ENCODE measurements at places on chromosomes 12 and 14.

DNA sequence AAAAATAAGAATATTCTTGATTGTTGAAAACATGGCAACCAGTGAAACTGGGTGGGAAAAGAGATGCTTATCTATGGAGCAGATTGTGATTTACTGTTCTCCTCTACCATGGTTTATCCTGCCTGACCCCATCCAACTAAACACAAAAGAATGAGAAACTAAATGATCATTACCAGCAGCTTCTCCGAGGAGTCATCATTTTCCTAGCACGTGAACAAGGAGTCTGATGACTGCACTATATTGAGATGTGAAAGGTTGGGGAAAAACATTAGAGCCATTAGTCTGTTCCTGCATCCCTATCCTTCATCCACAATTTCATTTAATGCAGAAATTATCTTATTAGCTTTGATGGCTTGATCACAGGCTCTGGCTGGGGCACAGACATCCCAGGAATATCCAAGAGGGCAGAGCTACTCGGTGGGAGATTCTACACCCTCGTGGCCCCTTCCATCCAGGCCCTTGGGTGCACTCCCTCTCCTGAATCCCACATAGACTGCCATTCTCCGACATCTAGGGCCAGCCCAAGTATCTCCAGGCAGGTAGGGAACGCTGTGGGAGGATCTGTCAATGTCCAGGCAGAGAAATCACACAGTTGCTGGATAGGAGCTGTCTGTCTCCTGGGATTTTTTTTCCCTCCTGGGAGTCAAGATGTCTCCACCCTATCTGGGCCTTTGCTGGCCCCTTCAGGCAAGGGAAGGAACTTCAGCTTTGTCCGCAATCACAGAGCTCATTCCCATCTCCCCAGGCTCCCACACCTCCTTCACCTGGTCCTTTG lies 43.3 kb upstream of the DHRS4 start:
- DNase-seq, result no peak

DNA sequence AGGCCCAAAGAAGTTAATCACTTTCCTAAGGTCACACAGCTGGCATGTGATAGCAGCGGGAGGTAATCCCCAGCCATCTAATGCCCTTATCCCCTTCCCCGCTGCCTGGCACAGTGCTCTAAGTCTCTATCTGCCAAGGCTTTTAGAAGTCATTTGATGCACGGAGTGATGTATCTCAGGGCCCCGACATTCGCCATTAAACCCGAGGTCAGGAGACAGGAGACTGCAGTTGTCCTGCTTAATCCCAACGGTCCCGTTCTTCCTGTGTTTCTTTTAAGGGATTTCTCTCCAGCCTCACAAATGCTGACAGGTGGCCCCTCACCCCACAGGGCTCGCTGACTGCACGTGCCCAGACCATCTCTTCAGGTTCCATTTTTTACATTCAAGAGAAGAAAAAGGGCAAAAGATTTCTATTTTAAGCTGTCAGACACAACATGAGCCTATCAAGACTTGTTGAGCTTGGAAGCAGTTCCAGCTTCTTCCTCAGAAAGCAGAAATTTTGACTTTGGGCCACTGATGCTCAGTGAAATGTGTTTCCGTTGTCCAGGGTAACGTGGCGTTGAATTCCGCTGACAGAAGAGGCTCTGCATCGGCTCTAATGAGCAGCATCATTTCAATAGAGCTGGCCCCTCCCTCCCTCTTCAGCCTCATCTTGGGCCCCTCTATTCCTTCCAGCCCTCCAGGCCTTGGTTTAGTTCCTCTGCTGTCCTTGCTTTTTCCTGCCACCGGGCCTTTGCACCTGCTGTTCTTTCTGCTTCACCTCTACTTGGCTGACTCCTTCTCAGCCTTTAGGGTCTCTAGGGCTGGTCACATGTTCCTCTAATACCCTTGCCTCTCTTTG lies 171.5 kb downstream of the CHST11 start:
- no peak for DNase-seq

DNA sequence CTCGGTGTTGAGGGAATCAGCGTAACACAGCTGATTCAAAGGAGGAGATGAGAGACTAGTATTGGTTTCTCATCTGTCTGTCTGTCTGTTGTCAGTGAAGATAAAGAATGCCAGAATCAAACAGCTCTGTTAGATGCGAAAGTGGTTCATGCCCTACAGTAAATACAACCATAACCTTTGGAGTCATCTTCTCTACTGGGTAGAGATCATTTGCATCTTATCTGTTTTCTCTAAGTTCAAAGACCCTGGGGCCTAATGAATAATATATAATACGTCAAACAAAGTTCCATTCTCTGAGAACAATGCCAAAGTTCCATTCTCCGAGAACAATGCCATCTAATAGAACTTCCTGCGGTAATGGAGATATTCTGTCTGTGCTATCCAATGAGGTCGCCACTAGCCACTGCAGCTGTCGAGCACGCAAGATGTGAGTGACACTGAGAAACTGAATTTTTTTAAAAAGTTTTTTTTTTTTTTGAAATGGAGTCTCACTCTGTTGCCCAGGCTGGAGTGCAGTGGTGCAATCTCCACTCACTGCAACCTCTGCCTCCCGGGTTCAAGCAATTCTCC lies 6.6 kb downstream of the IL31 start:
- DNase-seq, result no peak

GRCh38 chr12:68844318-68844745 lies 36.4 kb downstream of the MDM2 start:
- no peak for DNase-seq

DNA sequence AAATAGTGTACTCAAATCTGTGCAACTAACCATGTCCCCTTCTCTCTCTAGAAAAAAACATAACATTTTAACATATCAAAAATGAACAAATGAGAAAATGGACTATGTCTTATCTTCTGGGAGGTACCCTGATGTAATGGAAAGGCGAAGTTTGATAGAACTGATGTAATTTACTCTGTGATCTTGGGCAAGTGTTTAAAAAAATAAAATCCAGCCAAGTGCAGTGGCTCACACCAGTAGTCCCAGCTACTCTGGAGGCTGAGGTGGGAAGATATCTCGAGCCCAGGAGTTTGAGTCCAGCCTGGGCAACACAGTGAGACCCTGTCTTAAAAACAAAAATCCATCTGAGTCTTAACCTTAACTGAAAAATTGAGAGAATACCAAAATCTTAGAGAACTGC lies 35.8 kb upstream of the CFL2 start:
- no peak for DNase-seq

DNA sequence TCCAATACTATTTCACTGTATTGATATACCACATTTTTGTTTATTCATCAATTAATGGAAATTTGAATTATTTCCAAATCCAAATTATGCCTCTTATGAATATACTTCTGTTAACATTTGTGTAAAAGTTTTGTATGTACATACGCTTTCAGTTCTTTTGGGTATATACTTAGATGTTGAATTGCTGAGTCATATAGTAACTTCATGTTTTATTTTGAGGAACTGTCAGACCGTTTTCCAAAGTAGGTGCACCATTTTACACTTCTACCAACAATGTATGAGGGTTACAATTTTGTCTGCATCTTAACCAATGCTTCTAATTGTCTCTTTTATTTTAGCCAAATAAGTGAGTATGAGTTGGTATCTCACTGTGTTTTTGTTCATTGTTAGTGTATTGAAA lies 10.2 kb upstream of the CCER1 start:
- DNase-seq, result no peak

DNA sequence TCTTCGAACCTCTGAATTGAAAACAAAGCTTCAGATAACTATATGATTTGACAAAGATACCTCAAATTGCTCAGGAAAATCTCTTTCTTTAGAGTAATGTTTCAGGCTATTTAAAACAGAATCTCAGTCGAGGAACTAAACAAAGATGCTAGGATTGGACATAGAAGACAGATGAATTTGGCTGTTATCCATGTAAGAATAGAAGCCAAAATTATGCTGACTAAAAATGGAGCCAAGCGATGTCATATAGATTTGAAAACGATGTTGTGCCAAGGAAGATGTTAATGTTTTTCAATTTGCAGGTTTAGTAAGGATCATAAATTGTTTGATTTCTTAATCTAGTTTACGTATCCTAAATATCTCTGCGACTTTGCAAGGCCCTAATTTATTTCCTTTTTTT lies 295.9 kb downstream of the FOXG1 start:
- DNase-seq, result no peak

GRCh38 chr14:59028476-59029202 lies 159.8 kb upstream of the DAAM1 start:
- no peak for DNase-seq

GRCh38 chr14:28769276-28769880 lies 2.8 kb downstream of the FOXG1 start:
- no peak for DNase-seq

GRCh38 chr14:79841433-79841832 lies 369.9 kb downstream of the DIO2 start:
- DNase-seq, result no peak

DNA sequence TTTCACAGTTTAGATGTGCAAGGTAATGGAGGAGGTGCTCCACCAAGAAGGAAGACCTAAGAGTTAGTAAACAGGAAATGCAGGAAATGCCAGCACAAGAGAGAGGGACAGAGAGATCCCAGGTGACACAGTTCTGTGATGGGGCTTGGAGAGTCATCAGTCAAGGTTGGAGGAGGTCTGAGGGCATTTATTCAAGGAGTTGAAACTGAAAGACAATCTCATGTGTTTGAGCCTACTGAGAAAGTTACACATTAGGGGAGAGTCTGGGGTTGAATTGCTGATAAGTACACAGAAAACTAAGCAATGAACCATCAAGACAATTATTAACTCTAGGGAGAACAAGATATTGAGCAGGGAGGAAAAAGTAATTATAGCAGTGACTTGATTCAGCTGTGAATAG lies 138.5 kb downstream of the ANO6 start:
- DNase-seq, result no peak

DNA sequence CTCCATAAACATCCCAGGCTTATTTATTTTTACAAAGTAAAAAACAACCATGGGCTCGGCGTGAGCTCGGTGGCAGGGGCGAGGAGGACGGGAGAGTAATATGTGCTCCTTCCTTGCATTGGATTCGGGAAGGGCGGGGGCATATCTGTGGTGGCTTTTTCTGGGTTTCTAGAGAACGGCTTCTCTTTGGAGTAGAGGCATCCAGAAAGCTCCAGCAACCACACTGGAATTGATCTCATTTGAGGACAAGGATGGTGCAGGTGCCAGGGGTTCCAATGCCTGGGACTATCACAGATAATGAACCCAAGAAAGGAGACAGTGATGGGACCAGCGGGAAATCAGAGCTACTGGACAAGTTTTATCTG lies 18.9 kb downstream of the ADGRD1 start:
- no peak for DNase-seq

GRCh38 chr12:127396734-127397133 lies 870.2 kb upstream of the TMEM132C start:
- DNase-seq, result no peak

GRCh38 chr12:51941011-51941581 lies 10.4 kb upstream of the ACVR1B start:
- DNase-seq, result no peak

GRCh38 chr14:90096566-90096965 lies 34.8 kb downstream of the KCNK13 start:
- no peak for DNase-seq

- no peak for DNase-seq
Measured at GRCh38 chr14:52253503-52253902, 14.0 kb upstream of the PTGDR start.

DNA sequence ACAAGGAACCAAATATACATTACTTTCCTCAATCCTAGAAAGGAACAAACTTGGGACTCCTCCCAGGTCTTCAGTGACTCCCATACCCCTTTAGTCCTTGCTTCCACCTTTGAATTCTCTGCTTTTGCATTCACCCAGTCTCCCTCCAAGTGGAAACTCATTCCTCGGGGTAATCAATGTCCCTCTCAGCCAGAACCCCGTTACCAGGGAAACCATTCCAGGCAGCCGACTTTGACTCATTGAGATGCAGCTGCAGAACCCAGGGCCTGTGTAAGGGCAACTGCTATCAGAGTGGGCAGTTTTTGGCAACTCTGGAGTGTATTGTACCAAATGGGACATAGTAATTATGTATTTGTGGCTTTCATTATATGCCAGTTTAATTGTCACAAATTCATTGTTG lies 186.2 kb downstream of the NRXN3 start:
- no peak for DNase-seq

- no peak for DNase-seq
Measured at GRCh38 chr12:106226884-106227640, 20.8 kb downstream of the CKAP4 start.

- no peak for DNase-seq
Measured at GRCh38 chr12:5586201-5586600, 154.3 kb downstream of the NTF3 start.

- DNase-seq, result no peak
Measured at GRCh38 chr12:92094751-92095161, 50.9 kb downstream of the BTG1 start.

DNA sequence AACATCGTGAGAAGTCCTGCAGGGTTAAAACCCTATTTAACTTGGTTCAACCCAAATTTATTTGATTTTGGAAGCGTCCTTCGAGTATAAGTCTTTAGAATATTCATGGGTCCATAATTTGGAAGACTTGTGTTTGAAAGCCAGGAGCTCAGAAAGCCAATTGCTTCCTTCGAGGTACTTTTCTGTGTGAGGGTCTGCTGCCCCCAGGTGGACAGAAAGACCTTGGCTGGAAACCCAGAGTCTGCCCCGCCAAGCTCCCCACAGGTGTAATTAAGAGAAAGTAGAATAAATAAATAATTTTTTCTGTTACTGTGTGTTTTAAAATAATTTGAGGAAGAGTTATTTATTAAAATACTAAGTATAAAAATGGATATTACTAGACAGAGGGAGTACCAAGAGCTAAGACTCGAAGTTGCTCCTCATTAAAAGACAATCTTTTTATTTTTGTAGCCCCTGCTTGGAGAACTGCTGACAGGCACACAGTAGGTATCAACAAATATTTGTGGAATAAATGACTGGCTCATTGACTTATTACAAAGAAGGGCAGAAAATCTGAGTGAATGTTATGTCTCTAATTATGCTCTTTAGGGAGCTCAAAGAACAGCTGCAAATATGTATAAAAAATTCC lies 105.8 kb downstream of the PAH start:
- no peak for DNase-seq

DNA sequence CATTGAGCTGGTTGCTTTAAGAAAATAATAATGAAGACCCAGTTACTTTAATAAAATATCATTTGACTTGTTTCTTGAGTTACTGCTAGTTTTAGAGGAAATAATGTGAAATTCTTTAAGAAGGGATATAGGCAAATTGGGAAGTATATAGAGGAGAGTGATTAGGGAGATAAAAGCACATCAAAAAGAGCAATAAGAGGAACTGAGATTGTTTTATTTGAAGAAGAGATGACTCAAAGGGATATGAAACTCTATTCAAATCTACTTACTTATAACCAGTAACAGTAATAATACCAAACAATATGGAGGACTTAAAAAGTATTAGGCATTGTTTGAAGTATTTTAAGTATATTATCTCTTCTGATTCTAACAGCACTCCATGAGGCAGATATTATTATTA lies 37.1 kb downstream of the LRRK2 start:
- no peak for DNase-seq

DNA sequence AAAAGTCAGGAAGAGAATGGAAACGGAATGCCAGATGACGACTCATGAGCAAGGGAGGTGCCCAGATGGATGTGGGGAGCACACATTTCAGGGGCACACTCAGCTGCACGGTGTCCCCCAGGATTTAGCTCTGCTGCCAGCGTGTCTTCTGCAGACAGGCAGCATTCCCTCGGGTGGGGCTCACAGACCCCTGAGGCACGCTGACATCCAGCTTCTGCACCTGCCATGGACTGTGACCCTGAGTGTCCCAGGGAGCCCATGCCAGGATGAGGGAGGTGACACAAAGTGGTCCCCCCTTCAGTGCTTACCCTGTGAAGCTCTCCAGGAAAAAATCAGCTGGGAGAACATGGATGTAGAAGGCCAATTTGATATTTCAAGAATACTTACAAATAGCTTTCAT lies 84.2 kb downstream of the PIWIL1 start:
- no peak for DNase-seq

Data from activated CD4-positive, alpha-beta T cell treated with anti-CD3 and anti-CD28 coated beads, Interleukin-2, amount 50 U/mL, for 4 hours (primary cell).